Breast epithelium (tissue), 4 donors: ENCODE measurements at places on chromosomes 4 and X. TPM values are rescaled to one million over a fixed set of nuclear protein-coding genes. Genes with fewer than 3 reads are reported as not detected.
A peak's percentile ranks its signal among the peaks of the same experiment; 100 is the strongest.

USP17L17 gene
- not detected for total RNA-seq

GPR143 gene
- total RNA-seq: not detected

- no peak for DNase-seq
- no peaks in the 10 kb centered on the region for H3K36me3 ChIP-seq
- H3K4me1 ChIP-seq: peaks cover 12% of the 10 kb centered on the region
- peak overlapping the region; percentile 82 for H3K27ac ChIP-seq
- no peak overlapping the region for H3K4me3 ChIP-seq
Measured at GRCh38 chr4:140096921-140097320, 57.1 kb downstream of the MAML3 start.

- no peak for DNase-seq
- H3K36me3 ChIP-seq: no peaks in the 10 kb centered on the region
- H3K4me3 ChIP-seq: no peak overlapping the region
- H3K27me3 ChIP-seq: no peaks in the 10 kb centered on the region
Measured at GRCh38 chrX:149283853-149284252, 221.3 kb downstream of the IDS start.

DNA sequence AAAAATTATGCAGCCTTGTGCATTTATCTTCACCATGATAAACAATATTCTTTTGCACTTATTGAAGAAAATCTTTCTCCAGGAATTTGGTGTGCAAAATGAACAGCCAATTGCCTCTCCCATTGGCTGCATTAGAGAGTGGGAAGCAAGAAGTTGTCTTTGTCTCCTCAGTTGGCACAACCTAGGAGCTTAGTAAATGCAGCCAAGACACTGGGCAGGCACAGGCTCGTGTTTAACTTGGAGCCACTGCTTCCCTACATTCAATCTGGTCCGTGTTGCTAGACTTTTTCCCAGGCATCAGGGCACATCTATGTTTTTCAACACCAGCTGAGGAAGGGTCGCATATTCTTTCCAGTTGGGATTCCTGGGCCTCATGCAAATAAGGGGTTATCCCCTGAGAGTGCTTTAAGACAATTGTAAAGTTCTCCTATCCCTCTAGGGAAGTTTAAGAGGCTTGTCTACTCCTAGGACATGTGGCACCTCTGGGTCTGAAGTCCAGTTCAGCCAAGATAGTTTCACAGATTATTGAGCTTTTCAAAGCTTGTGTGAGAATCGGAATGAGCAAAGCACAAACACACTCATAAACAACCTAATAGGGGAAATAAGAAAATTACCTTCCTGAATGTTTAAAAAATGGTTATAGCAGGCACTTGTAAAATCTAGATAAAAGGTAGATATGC is 31.8 kb upstream of the SRD5A3 start:
- no peaks in the 10 kb centered on the region for H3K36me3 ChIP-seq
- H3K27ac ChIP-seq: no peak overlapping the region
- H3K27me3 ChIP-seq: no peaks in the 10 kb centered on the region
- DNase-seq: no peak
- no peaks in the 10 kb centered on the region for H3K4me1 ChIP-seq
- no peak overlapping the region for H3K4me3 ChIP-seq

GRCh38 chr4:15652841-15653240 is 2.3 kb downstream of the FBXL5 start:
- H3K36me3 ChIP-seq: no peaks in the 10 kb centered on the region
- H3K4me1 ChIP-seq: peaks cover 6% of the 10 kb centered on the region
- peak overlapping the region; percentile 98 for H3K27ac ChIP-seq
- H3K27me3 ChIP-seq: no peaks in the 10 kb centered on the region
- H3K4me3 ChIP-seq: peak overlapping the region; percentile 94

DNA sequence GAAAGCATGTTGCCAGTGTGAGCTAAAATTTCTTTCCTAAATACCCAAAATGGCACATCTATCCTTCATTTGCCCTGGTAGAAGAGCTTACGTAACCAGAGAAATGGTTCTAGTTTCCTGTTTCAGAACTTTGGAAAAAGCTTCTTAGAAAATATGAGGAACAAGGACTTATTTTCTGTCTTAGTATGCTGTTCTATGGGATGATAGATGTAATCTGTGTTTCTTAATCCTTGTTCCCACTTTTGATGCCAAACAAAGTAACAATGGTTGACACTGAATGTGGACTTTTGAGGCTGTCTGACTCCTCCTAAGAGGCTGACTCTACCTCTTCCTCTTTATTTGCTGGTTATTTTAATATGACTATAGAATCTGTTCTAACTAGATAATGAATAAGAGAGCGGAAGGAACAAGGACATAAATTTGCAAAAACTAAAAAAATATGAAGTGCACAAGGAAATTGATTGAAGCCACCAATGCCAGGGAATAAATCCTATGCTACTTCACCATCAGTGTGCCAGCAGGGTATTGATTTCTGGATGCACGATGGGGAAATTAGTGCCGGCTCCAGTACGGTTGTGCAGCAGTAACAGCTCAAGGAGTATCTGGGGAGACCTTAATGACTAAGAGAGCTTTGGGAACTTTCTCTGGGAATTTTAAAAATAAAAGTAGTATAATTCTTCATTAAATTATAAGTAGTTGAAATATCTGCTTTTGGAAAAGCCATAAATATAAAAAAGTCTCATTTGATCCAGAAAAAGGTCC is 39.4 kb upstream of the TET2 start:
- no peak overlapping the region for H3K4me3 ChIP-seq
- H3K27me3 ChIP-seq: no peaks in the 10 kb centered on the region
- H3K4me1 ChIP-seq: no peaks in the 10 kb centered on the region
- no peak for DNase-seq
- no peaks in the 10 kb centered on the region for H3K36me3 ChIP-seq

DNA sequence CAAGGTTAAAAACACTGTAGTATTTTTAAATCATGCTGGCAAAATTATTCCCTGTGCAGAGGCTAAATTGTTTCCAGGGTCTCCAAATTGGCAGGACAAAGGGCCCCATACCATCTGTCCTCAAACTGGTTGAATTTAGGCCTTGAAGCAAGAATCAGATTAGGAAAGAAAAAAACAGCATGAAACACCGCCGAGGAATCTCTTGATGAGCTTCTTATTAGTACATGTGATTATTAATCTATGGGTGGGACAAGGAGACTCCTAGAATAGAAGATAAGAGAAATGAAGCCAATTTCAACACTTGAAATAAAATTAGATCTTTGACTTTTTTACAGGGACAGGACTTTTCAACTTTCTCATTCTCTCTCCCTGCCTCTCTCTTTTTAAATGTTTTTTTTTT is 7.1 kb upstream of the CLNK start:
- H3K4me3 ChIP-seq: no peak overlapping the region
- H3K4me1 ChIP-seq: no peaks in the 10 kb centered on the region
- no peaks in the 10 kb centered on the region for H3K27me3 ChIP-seq
- DNase-seq: no peak
- no peak overlapping the region for H3K27ac ChIP-seq
